ENCODE measurements at places on chromosomes 7 and 10. TPM values are rescaled to one million over a fixed set of nuclear protein-coding genes. Genes with fewer than 3 reads are reported as not detected.

Gene ASIC3
- total RNA-seq, result 2.6 TPM

Gene CRHR2
- 0.45 TPM for total RNA-seq

DNA sequence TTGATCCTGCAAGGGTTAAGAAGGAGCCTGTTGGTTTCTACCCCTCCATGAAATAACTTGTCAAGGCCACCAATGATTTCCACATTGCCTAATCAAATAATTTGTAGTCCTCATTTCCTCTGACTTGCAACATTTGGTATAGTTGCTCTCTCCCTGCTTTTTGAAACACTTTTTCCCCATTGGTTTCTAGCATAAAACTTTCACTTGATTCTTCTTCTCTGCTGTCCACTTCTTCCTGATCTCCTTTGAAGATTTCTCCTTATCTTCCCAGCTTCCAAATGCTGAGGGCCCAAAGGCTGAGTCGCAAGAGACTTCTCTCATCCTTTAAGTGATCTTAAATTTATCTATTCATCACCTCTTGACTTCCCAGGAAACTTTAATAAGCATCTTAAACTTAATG, 134.2 kb downstream of the ITGB8 start:
- DNase-seq, result no peak
- no peaks in the 10 kb centered on the region for H3K27me3 ChIP-seq
- H3K4me3 ChIP-seq, result no peak overlapping the region
- H3K27ac ChIP-seq, result no peak overlapping the region
- H3K36me3 ChIP-seq, result no peaks in the 10 kb centered on the region

- H3K27me3 ChIP-seq, result no peaks in the 10 kb centered on the region
- no peaks in the 10 kb centered on the region for H3K36me3 ChIP-seq
- no peak overlapping the region for H3K4me3 ChIP-seq
- no peak for DNase-seq
- H3K4me1 ChIP-seq, result no peaks in the 10 kb centered on the region
Measured at GRCh38 chr10:131841131-131841660, 59.6 kb upstream of the PPP2R2D start.

DNA sequence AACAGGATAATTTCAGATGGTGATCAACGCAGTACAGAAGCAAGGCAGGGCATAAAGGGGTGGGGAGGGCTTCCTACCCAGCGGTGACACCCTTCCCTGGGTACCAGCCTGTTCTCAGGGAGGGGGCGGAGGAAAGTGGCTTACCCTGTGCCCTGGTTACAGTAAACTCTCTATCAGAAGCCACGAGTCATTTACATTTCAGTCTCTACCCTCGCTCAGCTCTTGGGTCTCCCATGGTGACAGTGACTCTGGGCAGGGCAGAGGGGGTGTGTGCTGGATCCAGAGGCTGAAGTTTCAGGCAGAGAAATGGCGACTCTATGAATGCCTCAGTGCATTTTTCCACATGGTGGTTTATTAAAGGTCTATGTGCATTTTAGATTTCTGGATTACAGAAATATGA, 107.0 kb downstream of the ADARB2 start:
- no peaks in the 10 kb centered on the region for H3K36me3 ChIP-seq
- H3K4me3 ChIP-seq, result no peak overlapping the region
- no peak overlapping the region for H3K27ac ChIP-seq
- no peak for DNase-seq

Measured in thyroid gland (tissue), 4 donors.